ENCODE measurements at places on chromosomes 1 and 21.
A peak's percentile ranks its signal among the peaks of the same experiment; 100 is the strongest.

GRCh38 chr1:90580176-90580575, 136.9 kb downstream of the BARHL2 start:
- no peak for DNase-seq

DNA sequence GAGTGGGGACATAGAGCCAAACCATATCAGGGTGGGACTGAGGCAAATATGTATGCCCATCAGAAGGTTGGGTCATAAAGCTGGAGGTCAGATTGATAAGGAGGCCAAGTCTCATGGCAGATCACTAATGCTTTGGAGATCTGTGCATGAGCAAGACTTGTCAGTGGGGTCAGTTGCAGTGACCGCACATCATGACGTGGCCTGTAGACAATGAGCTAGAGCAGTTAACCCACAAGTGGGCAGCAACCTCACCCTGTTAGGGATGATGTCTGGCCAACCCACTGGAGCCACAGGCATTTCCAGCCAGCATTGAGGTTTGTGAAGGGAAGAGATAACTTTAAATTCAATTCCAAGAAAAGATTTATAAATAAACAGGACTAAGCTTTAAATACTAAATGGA, 66.7 kb downstream of the XCL1 start:
- no peak for DNase-seq

GRCh38 chr21:25171438-25171837, 435.8 kb downstream of the MRPL39 start:
- no peak for DNase-seq

- no peak for DNase-seq
These were observed 15.5 kb downstream of the EEIG2 start for GRCh38 chr1:108575375-108575774.

DNA sequence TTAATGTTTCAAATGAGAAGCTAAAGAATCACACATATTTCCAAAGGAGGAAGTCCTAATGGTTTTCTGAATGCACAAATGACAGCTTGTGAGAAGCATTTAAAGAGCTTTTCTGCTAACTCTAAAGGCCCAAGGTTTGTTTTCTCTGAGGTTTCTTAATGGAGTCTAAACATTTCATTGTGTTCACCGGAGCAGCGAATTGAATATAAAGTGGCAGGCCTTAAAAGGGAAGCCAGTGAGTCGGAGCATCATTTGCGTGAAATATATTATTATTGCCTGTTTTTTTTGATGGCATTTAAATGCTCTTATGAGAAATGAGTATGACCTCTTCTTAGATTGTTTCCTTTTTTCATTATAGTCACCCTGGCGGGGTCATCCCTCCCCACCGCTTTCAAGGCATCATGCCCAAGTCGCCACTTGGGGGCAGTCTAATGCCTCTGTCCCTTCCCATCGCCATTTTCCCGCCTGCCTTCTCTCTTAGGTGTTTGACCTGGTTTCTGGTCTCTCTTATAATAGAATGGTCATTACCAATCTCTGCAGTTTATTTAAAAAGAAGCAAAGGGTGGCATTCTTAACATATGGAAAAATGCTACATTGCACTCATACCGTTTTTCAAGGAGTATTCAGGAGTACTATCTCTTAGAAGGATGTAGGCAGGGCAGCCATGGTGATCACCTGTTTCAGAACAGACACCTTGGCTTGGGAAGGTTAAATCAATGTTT, 25.3 kb upstream of the OVAAL start:
- no peak for DNase-seq

DNA sequence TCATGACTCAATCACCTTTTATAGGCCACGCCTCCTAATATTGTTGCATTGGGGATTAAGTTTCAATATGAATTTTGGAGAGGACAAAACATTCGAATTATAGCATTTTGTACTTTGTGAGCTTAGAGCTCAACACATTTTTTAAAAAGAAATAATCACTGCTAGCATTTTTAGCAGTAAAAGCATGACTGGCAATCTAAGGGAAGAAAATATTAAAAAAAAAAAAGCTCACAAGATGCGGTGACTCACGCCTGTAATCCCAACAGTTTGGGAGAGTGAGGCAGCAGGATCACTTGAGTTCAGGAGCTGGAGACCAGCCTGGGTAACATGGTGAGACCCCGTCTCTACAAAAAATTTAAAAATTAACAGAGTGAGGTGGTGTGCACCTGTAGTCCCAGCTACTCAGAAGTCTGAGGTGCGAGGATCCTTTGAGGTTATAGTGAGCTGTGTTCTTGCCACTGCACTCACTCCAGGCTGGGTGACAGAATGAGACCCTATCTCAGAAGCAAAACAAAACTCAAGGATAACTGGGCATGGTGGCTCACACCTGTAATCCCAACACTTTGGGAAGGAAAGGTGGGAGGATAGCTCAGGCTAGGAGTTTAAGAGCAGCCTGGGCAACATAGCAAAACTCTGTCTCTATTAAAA, 28.8 kb upstream of the DIPK1A start:
- no peak for DNase-seq

DNA sequence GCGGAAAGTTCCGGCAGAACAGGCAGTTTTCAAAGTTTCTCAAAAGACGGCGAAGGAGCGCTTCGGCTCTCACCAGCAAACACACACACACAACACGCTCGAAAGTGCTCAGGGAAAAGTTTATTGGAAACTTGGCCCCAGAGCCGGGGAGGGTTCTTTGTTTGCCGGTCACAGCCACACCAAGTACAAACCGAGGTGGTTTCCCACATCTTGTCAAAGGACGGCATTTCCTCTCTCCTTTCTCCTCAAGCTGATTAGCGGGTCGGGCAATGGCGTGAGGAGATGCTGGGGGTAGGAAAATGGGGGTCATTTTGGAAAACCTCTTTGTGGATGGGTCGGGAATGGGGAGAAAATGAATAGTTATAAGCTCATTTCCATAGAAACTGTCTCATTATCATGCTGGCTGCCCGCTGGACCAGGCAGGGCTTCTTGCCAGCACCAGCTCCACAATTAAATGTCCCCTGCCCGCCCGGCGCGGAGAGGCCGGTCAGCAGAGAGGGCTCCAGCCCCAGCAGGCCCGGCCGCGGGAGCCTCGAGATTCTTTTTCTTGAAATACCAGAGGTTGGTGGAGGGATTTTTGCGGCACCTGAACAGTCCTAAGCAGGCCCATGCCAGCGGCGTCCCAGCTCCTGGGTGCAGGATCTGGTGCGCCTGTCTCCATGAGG, 92.3 kb downstream of the PRDM16 start:
- DNase-seq, result no peak

- no peak for DNase-seq
These were observed 50.6 kb downstream of the COLGALT2 start for GRCh38 chr1:183986941-183987340.

- no peak for DNase-seq
These were observed 9.2 kb downstream of the CASZ1 start for GRCh38 chr1:10787286-10787685.

GRCh38 chr1:38608202-38608864, 251.2 kb downstream of the RRAGC start:
- no peak for DNase-seq

GRCh38 chr1:79310609-79311008, 304.1 kb upstream of the ADGRL4 start:
- no peak for DNase-seq

DNA sequence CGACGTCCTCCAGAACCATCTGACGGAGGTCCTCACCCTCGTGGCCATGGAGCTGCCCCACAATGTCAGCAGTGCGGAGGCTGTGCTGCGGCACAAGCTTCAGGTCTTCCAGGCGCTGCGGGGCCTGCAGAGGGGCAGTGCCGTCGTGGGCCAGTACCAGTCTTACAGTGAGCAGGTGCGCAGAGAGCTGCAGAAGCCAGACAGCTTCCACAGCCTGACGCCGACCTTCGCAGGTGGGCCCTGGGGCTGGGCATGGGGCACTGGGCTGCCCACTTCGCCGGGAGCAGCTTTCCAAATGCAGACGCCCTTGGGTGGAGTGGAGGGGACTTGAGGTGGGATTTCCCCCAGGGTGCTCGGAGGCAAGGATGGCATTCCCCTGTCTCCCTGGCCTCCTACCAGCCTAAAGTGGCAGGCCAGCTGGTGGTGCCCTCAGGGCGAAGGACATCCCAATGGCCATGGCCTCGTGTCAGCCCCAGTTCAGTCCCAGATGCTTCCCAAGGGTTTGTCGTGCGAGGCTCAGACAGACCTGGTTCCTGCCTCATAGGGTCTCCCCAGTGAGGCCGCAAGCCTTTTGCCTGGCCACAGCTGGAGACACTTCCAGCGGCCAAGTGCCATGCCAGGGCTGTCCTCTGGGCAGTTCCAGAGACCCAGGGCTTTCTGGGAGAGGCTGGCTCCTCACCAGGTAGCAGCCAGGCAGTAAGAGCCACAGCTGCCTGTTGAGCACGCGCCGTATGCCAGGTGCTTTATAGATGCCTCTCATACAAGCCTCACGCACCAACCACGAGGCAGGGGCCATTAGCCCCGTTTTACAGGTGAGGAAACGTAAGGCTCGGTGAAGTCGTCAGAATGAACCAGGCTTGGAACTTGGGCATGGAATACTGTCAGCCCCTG, 27.8 kb downstream of the H6PD start:
- no peak for DNase-seq

GRCh38 chr1:156406251-156406650, 37.2 kb downstream of the RHBG start:
- no peak for DNase-seq

DNA sequence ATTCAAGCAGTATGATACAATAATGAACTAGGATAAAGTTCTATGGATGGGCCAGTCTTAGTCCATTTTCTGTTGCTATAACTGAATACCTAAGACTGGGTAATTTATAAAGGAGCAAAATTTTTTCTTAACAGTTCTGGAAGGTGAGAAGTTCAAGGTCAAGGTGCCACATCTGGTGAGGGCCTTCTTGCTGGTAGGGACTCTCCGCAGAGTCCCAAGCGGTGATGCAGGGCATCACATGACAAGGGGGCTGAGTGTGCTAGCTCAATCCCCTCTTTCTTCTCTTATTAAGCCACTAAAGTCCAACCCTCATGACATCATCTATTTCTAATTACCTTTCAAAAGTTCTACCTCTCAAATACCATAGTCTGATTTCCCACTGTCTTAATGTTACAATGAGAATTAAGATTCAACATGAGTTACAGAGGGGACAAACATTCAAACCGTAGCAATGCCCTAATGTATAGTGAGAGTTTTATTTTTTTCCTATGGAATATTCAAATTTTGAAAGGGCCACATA, 92.2 kb upstream of the QSOX1 start:
- DNase-seq, result no peak

- no peak for DNase-seq
These were observed 306.9 kb downstream of the TTLL7 start for GRCh38 chr1:83691953-83692500.

DNA sequence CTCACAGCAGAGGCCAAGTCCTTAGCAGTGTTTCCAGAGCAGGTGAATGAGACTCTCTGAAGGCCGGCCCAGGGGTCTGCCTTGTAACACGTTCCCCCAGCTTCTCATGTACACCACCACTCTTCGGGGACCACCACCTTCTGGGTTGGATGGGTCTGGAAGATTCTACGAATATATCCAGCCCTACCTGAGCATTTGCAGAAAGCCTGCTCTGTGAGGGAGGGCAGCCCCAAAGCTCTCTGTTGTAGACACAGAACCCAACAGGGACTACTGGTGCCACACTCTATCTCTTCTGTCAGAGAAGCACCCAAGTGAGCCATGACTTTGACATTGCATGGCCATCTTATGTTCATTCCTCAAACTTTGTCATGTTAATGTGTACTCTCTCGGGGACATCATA, 61.8 kb downstream of the CD247 start:
- DNase-seq, result no peak

DNA sequence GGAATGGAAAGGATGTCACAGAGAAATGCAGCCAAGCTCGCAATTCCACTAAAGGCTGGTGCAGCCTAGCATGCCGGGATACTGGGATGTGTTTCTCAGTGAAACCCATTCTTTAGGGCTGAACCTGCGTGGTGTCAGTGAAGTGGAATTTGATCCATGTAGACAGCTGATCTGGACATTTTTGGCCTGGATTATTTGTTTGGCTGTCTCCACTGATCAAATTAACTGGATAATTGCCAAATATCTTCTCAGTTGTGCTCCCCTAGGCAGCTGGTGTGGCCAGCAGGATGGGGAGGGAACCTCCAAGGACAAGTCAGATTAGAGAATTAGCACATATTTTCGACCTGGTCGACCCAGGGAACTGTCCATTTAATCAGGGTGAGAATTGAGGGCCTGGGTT, 318.4 kb downstream of the RPS6KC1 start:
- DNase-seq, result no peak

DNA sequence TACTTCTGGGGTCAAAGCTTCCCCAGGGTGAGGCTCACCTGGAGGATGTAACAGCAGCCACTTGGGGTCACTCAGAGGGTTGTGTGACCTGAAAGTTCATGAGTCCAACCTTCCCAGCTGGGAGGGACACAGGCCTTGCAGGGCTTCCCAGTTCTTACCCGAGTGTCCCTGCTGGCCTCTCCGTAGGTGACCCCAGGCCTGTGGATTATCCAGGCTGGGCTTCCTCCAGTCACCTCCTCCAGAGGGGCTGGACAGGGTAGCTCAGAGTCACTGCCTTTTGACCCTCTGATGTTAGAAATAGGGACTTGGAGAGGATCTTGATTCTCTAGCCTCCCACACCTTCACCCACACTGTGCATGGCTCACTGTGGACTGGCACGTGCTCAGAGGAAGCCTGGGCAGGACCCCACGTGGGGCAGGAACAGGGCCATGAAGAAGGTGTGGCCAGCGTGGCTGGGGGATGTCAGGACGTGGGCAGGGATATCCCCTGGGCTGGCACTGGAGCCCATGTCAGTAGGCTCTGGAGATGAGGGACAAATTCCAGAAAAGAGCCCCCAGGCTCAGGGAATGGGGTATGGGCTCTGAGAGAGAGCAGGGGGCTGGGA, 131.8 kb downstream of the ACTL8 start:
- DNase-seq, result no peak

DNA sequence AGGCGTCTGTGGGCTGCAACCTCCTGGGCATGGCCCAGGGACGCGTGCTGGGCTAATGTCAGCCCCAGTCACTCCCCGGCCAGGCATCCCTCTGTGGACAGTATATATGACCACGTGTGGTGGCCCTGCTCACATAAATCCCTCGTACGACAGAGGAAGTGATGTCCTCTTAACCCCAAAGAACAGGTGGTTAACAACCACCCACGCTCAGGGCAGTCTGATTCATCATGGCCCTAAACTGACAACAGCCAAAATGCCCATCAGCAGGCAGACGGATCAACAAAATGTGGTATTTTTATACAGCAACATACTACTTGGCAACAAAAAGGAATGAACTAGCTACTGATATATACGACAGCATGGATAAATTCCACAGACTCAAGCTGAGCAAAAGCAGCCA, 51.0 kb downstream of the ECE1 start:
- DNase-seq, result no peak

- no peak for DNase-seq
These were observed 42.0 kb upstream of the ID3 start for GRCh38 chr1:23601135-23601967.

DNA sequence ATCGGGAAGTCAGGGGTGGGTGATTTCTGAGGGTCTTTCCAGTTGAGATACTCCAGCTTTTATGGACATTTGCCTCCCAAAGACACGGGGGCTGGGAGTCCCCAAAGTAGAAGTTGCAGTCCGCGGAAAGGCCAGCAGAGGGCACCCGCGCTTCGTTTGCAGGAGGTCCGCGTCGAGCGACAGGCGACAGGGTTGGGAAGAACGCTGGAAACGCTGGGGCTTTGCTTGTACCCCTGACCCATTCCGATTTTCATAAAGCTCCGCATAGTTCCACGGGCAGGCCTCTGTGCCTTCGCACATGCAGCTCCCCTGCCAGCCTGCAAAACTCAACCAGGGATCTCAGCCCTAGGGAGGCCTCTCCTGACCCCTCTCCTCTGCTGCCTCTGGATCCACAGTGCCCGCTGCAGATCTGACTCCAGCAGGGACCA, 44.2 kb upstream of the LAPTM5 start:
- peak; percentile 27 for DNase-seq

- no peak for DNase-seq
These were observed 195.9 kb downstream of the TOMM20 start for GRCh38 chr1:234932511-234933430.

- no peak for DNase-seq
These were observed 1.5 kb downstream of the C1orf35 start for GRCh38 chr1:228101614-228101993.
